Activated naive CD4-positive, alpha-beta T cell treated with anti-CD3 and anti-CD28 coated beads for 36 hours (primary cell): ENCODE measurements at places on chromosomes 16 and 17. TPM values are rescaled to one million over a fixed set of nuclear protein-coding genes. Genes with fewer than 3 reads are reported as not detected.

DNA sequence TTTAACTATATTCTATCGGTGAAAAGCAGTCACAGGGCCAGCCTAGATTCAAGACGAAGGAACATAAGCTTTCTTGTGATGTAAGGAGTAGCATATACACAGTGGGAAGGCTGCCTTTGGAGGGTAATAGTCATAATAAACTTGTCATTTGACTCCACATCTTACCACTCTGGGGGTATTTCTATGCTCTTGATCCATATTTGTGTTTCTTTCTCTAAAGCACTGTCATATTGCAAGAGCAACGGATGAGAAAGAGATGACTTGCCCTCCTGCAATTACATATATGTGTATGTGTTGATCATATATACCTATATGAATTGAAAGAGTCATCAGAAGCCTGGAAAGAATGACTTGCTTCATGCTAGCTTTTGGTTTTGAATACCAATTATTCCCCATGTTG lies 225.4 kb upstream of the HS3ST3A1 start:
- no peak overlapping the region for H3K27ac ChIP-seq
- H3K27me3 ChIP-seq: no peaks in the 10 kb centered on the region
- peaks cover 3% of the 10 kb centered on the region for H3K36me3 ChIP-seq
- DNase-seq: no peak
- peaks cover 4% of the 10 kb centered on the region for H3K4me1 ChIP-seq

- H3K36me3 ChIP-seq: no peaks in the 10 kb centered on the region
- H3K4me3 ChIP-seq: no peak overlapping the region
- DNase-seq: no peak
- no peaks in the 10 kb centered on the region for H3K27me3 ChIP-seq
Observed at GRCh38 chr16:57540387-57540786, 2.1 kb upstream of the ADGRG5 start.

GRCh38 chr16:31712064-31712540 lies 161.5 kb upstream of the ZNF267 start:
- H3K27ac ChIP-seq: no peak overlapping the region
- H3K27me3 ChIP-seq: no peaks in the 10 kb centered on the region
- peak overlapping the region; percentile 3 for H3K4me3 ChIP-seq

The ANTKMT gene
- total RNA-seq: 21.5 TPM

DNA sequence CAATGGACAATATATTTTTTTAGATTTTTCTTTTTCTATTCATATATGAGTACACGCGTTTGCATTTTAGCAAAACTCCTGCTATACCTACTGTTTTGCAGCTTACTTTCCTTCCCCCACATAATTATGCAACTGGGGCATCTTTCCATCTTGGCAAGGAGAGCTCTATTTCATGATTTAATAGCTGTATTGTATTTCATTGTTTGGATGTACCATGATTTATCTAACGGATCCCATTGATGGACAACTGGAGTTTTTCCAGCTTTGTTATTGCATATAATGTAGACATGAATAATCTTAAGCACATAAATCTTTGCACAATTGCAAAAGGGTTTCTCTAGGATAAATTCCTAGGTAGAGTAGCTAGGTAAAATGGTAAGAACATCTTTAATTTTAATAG lies 133.9 kb downstream of the PITPNC1 start:
- DNase-seq: no peak
- H3K4me3 ChIP-seq: no peak overlapping the region
- peaks cover 35% of the 10 kb centered on the region for H3K4me1 ChIP-seq
- H3K27ac ChIP-seq: no peak overlapping the region
